Astrocyte of the spinal cord (primary cell): ENCODE measurements at places on chromosomes 7 and 10.

DNA sequence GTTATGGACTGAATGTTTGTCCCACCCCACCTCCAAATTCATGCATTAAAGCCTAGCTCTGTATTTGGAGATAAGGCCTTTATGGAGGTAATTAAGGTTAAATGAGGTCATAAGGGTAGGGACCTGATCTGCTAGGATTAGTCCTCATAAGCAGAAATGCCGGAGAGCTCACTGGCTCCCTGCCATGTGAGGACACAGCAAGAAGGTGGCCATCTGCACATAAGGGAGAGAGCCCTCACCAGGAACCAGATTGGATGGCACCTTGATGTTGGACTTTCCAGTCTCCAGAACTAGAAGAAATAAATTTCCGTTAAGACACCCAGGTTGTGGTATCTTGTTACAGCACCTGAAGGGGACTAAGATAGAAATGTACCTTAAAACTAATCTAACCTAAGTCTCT is 816.1 kb upstream of the C7orf33 start:
- DNase-seq, result no peak

DNA sequence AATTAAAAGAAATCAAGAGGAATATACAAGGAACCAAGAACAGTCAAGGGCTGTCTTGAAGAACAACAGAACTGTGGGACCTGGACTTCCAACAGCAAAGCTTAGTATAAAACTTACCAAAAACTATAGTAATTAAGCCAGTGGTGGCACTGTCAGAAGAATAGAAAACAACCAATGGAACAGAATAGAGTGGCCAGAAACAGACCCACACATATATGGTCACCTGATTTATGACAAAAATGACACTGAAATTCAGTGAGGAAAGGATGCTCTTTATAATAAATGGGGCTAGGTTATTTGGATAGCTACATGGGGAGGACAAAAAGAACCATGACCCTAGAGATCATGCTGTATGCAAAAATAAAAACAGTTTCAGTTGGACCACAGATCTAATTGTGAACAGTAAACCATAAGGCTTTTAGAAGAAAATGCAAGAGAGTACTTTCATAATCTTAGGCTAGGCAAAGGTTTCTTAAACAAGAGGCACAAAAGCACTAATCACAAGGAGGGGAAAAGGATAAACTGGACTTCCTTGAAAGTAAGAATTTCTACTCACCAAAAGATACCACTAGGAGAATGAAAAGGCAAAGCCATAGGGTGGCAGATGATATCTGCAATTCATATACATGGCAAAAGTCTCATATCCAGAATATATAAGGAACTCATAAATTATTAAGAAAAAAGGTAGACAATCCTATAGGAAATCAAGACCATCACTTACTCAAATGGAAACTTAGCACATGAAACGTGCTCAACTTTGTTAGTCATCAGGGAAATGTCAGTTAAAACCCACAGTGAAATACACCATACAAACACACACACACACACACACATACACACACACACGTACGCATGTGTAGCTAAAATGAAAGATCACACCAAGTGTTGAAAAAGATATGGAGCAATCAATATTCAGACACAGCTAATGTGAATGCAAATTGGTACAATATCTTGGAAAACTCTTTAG is 20.8 kb downstream of the HYCC1 start:
- DNase-seq, result no peak

- DNase-seq, result peak; percentile 28
These were observed 171.8 kb upstream of the CDK1 start for GRCh38 chr10:60606343-60607080.

DNA sequence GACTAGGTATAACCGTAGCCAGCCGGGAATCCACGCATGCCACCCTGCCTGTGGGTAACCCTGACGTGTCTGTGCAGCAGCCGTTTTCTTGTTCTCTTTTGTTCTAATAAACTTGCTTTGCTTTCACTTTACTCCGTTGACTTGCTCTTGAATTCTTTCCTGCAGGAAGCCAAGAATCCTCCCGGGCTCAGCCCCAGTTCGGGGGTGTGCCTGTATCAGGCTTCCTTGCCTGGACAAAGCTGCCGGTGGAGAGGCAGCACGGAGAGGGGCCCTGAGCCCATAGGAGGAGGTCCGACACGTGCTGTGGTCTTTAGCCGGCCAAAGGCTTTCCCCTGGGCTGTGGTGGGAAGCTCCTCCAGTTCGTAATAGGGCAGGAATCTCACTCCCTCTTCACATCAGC is 256.5 kb upstream of the PPP2R2D start:
- DNase-seq, result no peak

- no peak for DNase-seq
These were observed 243.0 kb downstream of the WDR37 start for GRCh38 chr10:1299041-1299726.

GRCh38 chr7:76310102-76310957 is 7.9 kb downstream of the HSPB1 start:
- DNase-seq, result peak; percentile 26

- DNase-seq, result no peak
These were observed 32.5 kb downstream of the GHRHR start for GRCh38 chr7:30996256-30996655.

DNA sequence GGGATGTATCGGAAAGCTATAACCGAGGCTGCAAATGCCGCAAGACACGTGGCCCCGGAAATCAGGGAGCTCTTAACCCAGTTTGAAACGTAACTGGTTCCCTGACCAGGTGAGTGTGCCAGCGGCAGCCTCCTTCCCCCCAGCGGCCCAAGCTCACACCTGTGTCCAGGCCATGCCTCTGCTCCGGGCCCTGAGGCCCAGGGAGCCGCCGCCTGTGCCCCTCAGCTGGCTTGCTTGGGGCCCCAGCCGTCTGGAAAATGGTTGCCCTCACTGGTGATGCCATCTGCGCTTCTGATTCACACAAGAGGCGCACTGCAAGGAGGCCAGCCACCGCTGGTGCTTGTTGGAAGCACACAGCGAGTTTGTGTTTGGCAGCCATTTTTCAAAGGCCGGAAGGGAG is 9.2 kb downstream of the PWWP2B start:
- no peak for DNase-seq

DNA sequence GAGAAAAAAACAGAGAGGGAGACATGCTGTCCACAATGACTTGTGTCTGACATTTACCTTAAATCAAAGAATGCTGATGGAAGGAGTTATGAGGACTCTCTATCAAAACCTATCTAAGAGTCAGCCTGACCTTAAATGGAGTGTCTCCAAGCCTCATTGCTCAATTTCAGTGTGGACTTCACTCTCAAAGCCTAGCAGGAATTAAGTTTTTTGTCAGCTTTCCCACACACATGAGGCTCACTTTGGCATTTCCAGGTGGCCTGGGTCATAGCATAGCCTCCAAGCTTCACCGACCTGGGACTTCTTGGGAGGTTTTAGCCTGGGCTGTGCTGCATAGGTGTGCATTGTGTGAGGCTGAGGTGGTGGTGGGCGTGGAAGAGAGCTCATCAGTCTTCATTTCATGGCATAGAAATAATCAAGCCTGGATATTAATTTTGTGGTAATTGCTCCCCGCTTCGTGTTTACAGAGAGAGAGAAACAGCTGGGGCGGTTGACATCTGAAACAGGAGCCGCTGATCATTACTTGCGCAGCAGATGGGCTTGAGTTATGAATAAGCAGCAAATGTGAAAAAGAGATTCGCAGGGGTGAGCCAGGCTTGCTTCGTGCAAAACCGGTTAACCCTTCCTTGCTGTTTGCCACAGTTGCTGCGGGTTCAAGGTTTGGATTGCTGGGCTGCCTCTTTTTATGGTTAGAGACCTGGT is 647.8 kb downstream of the INHBA start:
- DNase-seq, result no peak

DNA sequence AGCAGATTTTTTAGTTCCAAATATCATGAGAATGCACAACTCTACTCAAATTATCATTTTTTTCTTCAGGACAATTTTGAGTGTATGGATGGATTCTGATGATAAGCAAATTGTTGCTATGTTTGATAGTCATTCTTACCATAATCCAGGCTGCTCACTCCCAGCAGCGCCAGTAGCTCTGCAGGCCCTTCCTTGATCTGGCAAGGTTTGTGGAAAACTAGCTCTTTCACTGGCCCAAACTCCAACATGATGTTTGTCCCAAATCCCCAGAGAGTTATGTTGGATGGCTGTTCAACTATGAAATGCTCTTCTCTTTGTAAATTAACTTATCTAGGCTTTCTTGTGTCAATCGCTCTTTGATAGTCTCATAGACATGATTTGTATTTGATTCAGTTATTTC is 933.7 kb downstream of the DNAJB9 start:
- no peak for DNase-seq

- no peak for DNase-seq
These were observed 145.4 kb downstream of the SNX10 start for GRCh38 chr7:26437003-26437532.
